ENCODE measurements at places on chromosomes 6 and 20.

DNA sequence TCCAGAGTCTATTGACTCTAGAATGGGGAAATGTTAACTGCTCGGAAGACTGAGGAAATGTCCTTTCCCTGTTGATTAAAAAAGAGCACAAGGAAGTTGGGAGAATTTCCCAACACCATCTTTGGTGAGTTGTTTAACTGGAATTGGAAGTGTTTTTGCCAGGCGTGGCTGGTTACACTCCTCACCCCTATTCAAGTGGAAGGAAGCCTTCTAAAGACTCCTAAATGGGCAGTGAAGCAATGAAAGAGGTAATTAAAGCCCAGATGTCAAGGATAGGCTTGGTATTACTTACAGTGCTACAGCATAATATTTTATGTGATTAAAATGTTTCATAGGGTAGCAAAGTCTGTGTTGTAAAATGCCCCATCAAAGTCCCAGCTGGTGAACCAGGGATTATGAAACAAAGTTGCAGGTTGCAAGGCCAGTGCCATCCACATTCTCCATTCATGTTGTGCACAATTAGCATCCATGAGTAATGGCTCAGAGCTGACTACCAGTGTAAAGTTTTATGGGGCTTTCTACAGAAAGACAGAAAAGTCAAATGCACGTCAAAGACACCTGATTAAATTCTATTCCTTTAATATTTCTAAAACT, 52.6 kb downstream of the BTBD3 start:
- DNase-seq: no peak

- DNase-seq: no peak
Observed at GRCh38 chr6:105626295-105627158, 223.6 kb upstream of the PREP start.

DNA sequence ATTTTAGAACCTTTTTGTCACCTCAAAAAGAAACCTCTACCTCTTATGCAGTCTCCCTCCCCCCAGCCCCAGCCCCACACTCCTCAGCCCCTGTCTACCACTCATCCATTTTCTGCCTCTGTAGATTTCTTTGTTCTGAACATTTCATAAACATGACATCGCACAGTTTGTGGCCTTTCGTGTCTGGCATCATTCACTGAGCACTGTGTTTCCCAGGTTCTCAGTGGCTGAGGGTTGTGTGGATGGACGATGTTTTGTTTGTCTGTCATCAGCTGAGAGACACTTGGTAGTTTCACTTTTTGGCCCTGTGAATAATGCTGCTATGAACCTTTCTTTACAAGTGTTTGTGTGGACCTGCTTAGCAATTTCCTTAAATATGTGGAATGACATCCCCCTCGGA, 64.5 kb downstream of the FAM120B start:
- no peak for DNase-seq

DNA sequence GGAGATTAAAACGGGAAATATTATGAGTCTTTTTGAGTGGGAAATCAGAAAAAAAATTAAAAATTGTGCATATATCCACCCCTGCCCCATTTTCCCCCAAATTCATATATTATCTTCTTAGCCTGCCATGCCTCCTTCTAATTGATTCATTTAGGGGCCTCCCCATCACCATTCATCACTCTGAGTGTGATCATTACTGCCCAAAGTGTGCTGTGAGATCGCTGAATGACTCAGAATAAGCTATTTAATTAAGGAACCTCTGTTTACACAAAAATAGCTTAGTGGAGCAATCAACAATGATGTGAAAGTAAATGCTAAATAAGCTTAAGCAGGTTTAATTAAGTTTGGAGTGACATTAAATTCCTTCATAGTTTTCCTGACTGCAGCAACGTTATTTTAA, 645.5 kb downstream of the GRIK2 start:
- no peak for DNase-seq
